Mammary epithelial cell (primary cell): ENCODE measurements at places on chromosomes 1 and 21.

GRCh38 chr1:162421258-162422164 is 9.6 kb upstream of the SH2D1B start:
- no peak for DNase-seq

- DNase-seq: no peak
Measured at GRCh38 chr1:170461291-170461747, 70.6 kb upstream of the GORAB start.

- DNase-seq: no peak
Measured at GRCh38 chr1:171198081-171198480, 13.0 kb downstream of the FMO2 start.

DNA sequence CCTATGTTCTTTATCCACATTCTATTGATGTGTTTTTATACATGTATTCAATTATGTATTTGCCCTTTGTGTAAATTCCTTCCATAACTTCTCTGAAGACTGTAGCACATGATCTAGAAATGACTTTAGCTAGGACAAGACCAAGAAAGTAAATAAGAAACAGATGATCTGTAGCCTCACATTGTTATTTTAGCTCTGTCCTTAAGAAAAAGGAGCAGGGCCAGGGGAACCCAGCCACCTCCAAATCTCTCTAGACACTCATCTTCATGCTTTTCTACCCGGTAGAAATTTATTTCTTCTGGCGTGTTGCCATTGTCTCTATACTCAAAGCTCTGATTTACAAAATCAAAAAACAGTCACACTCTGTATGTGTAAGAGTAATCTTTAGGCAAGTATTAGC is 27.1 kb downstream of the CDC7 start:
- no peak for DNase-seq

GRCh38 chr1:226957714-226958113 is 17.6 kb downstream of the COQ8A start:
- no peak for DNase-seq

- peak; percentile 63 for DNase-seq
Measured at GRCh38 chr1:32400876-32401631, 6.8 kb upstream of the BSDC1 start.

DNA sequence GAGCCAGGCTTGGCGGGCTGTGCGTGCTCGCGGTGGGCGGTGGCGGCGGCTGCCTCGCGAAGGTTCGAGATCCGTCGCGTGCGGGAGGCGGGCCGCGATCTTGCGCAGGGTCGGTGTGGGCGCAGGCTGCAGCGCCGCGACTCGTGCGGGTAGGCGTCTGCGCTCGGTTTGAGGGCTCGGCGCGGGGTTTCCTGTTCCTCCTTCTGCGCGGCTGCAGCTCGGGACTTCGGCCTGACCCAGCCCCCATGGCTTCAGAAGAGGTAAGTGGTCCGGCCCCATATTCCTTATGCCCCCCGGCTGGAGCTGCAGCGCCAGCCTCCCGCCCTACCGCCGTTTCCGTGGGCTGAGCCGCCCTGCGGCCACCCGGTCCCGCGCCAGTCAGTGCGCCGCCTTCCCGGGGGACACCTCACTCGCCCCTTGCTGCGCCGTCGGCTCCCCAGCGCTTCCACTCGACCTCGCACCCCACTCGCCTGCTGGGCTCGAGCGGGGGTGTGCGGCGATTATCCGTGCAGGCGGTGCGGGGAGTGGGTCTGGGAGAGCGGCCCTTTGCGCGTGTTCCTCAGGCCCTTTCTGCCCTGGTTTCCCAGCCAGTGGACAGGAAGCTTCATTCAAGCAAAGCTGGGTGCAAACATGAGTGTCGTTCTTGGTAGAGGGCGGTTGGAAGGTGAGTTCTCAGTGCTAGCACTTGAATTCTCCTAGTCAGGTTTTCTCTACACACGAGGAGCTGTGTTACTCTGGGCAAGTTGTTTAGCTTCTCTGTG is at the start of gene CACYBP:
Gene CACYBP (plus strand): TSS at position 12 of the 761 bp plus-strand sequence. CDS start 234 bp downstream, at position 246.
- DNase-seq: peak; percentile 40

DNA sequence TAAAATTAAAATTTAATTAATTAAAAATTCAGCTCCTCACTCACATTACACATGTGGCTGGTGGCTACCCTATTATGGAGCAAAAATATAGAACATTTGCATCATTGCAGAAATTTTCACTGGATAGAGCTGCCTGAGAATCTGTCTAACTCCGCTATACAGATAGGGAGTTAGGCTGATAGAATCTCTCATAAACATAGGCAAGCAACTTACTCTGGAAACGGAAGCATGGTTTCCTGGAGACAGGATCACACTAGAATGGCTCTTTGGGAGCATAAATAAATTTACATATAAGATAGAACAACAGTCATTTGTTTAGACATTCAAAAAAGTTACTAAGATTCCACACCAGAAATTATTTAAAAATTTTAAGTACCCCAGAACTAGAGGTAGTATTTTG is 12.2 kb upstream of the LAMC2 start:
- DNase-seq: no peak

DNA sequence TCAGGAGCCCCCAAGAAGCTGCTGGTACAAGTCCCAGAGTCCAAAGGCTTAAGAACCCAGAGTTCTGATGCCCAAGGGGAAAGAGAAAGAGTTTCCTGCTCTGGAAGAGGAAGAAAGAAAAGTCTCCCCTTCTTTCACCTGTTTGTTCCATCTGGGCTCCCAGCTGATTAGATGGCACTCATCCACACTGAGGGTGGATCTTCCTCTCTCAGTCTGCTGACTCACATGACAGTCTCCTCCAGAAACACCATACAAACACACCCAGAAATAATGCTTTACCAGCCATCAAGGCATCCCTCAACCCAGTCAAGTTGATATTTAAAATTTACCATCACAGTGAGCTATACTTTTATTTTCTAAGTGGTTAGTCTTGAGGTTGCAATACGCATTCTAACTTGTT is 257.9 kb downstream of the PAPPA2 start:
- no peak for DNase-seq

GRCh38 chr1:167629681-167630567 is at the start of gene RCSD1:
RCSD1 (plus strand) TSS chr1:167630232; CDS start chr1:167630424, 192 bp downstream.
- peak; percentile 24 for DNase-seq

DNA sequence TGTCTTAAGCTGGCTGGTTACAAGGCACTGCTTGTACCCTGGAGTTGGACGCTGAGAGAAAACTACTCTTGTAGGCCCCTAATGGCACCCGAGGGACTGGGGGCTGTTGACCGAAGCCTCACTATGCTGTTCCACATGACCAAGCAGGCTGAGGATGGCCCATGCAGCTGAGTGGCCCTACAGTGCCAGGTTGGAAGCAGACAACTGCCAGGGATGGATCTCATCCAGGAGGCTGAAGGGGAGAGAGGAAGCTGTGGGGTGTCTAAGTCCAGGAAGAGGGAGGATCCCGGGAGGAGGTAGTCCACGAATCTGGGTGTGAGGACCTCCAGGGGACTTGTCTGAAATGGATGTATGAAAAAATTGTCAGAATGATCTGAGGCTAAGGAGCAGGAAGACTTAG is 45.8 kb downstream of the FOXD2 start:
- DNase-seq: no peak
